ENCODE measurements at places on chromosomes 7 and 10. TPM values are rescaled to one million over a fixed set of nuclear protein-coding genes. Genes with fewer than 3 reads are reported as not detected.

The MAGI2 gene
- 0.05 TPM for total RNA-seq

The PLXNA4 gene
- 21.3 TPM for total RNA-seq

The NRG3 gene
- total RNA-seq = not detected

The TMEM26 gene
- not detected for total RNA-seq

The FIGNL1 gene
- 37.4 TPM for total RNA-seq
